Activated naive CD4-positive, alpha-beta T cell treated with anti-CD3 and anti-CD28 coated beads, Interleukin-2, amount 50 U/mL, for 16 hours (primary cell): ENCODE measurements at places on chromosomes 6 and 20.

DNA sequence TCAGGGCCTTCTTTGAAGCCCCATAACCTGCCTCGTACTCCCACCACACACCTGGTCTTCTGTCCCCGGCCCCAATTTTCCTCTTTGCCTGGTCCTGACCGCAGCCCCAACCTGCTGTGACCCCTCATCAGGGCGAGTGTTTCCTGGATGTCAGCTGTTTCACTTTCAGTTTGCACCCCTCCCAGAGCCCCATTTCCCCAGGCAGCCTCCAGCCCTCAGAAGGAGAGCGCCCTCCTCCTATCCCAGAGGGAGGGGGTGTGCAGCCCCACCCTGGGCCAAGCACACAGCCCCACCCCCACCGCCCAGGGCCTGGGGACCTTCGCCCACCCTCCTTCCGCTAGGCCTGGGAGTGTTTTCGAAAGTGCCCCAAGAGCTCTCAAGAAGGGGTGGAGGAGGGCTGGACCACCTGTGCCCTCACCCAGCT, 1.5 kb downstream of the BAK1 start:
- DNase-seq, result no peak

GRCh38 chr6:24901698-24902328, 33.9 kb downstream of the RIPOR2 start:
- DNase-seq, result no peak

GRCh38 chr6:5541751-5542432, 280.6 kb downstream of the FARS2 start:
- no peak for DNase-seq

DNA sequence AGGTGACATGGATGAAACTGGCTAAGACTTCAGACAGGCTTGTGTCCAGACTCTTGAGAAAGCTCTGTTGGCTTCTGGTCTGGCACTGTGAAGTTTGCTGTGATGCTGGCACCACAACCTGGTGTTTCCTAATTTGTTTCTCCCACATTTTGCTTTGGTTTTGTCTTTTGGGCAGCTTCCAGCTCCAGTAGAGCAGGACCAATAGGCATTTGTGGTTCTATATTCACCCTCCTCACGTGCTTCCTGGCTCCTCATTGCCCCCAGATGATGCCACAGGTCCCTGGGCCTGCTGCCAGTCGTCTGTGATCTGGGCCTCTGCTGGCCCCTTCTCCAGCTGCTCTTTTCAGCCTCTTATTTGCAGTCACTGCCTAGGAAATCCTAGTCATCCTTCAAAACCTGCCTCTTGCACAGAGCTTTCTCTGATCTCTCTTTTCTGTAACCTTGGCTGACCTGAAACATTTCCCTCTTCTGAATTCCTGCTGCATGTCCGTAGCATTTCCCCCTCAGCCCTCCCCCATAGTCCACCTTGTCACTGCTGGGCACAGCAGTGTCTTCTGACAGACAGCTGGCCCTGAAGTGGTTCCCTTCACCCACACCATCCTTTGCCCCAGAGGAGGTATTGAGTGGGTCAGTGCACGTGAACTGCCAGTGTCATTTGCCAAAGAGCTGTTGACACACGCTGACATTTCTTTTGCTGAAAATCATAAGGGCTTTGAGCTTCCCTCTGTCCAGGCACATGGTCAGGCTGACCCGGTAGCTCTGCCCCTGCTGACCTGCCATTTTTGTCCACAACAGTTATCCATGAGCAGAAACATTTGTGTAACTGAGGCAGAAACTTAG, 63.0 kb downstream of the PTPN1 start:
- no peak for DNase-seq

DNA sequence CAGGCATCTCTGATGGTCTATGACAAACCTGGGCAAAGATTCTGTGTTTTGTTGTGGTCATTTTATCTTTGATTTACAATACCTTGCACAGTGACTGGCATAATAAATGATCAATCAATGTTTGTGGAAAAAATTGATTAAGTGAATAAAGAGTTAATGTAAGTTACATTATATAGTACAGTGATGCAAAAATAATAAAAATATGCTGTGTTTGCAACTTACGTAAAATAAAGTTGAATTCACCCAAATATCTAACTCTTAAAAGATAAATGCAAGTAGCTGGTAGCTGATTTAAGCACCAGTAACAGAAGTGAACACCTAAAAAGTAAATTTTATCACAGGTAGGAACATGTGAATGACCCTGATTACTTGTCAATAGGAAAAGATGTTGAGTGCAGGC, 176.0 kb upstream of the THEMIS start:
- no peak for DNase-seq

- no peak for DNase-seq
Measured at GRCh38 chr6:115909923-115910546, 150.7 kb downstream of the FRK start.

GRCh38 chr6:3965071-3965718, 113.7 kb downstream of the FAM217A start:
- no peak for DNase-seq

- no peak for DNase-seq
Measured at GRCh38 chr6:42938428-42938796, 9.1 kb downstream of the CNPY3 start.
